Effector memory CD4-positive, alpha-beta T cell (primary cell): ENCODE measurements at places on chromosomes 16 and 17.

DNA sequence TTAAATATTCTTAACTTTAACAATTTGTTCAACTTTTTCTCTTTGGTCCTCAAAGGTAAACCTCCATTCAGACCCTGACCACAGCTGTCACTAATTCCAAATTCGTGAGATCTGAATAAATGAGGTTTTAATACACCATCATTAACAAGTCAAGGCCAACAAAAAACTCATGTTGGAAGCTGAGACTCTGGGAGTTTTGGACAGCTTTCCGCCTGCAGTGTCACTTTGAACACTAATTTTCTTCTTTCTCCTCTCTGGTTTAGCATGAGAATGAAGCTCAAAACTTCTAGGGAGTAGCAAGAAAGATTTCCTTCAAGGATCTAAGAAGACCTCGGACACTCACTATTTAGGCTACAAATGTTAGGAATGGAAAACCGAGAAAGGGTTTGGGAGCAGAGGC lies 32.7 kb upstream of the DNAH9 start:
- H3K4me3 ChIP-seq = no peak overlapping the region
- H3K36me3 ChIP-seq = no peaks in the 10 kb centered on the region
- H3K27ac ChIP-seq = no peak overlapping the region
- no peaks in the 10 kb centered on the region for H3K27me3 ChIP-seq
- no peak for DNase-seq
- no peaks in the 10 kb centered on the region for H3K4me1 ChIP-seq

- H3K36me3 ChIP-seq = peaks cover 7% of the 10 kb centered on the region
- no peaks in the 10 kb centered on the region for H3K4me1 ChIP-seq
These were observed 20.7 kb upstream of the CMTM4 start for GRCh38 chr16:66717112-66717675.

- no peak for DNase-seq
- H3K27me3 ChIP-seq = no peaks in the 10 kb centered on the region
- H3K4me3 ChIP-seq = peak overlapping the region; percentile 95
- peak overlapping the region; percentile 31 for H3K27ac ChIP-seq
- peaks cover 34% of the 10 kb centered on the region for H3K4me1 ChIP-seq
These were observed 882 bp upstream of the ATP6V0C start for GRCh38 chr16:2512735-2513404.

- no peaks in the 10 kb centered on the region for H3K4me1 ChIP-seq
- no peak overlapping the region for H3K4me3 ChIP-seq
- H3K36me3 ChIP-seq = no peaks in the 10 kb centered on the region
- no peak for DNase-seq
- no peaks in the 10 kb centered on the region for H3K27me3 ChIP-seq
These were observed 37.5 kb upstream of the DHX40 start for GRCh38 chr17:59527931-59528330.

DNA sequence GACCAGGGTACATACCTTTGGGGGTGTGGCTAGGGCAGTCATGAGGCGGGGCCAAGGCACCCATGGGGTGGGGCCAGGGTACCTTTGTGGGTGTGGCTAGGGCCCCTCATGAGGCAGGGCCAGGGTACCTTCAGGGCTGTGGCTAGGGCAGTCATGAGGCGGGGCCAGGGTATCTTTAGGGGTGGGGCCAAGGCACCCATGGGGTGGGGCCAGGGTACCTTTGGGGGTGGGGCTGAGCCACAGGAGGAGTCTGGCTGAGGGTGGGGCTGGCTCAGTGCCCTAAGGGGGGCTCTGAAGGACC lies 3.5 kb downstream of the GNG13 start:
- H3K27me3 ChIP-seq = peaks cover 19% of the 10 kb centered on the region
- H3K36me3 ChIP-seq = no peaks in the 10 kb centered on the region
- H3K4me1 ChIP-seq = peaks cover 5% of the 10 kb centered on the region
- no peak overlapping the region for H3K4me3 ChIP-seq
- no peak for DNase-seq

- no peaks in the 10 kb centered on the region for H3K27me3 ChIP-seq
- H3K36me3 ChIP-seq = no peaks in the 10 kb centered on the region
- H3K27ac ChIP-seq = no peak overlapping the region
- no peaks in the 10 kb centered on the region for H3K4me1 ChIP-seq
- no peak for DNase-seq
- H3K4me3 ChIP-seq = no peak overlapping the region
These were observed 403.4 kb downstream of the GRIN2A start for GRCh38 chr16:9778849-9779248.

GRCh38 chr17:18920911-18921441 lies 31.0 kb upstream of the SLC5A10 start:
- peaks cover 18% of the 10 kb centered on the region for H3K4me1 ChIP-seq
- peak overlapping the region; percentile 2 for H3K4me3 ChIP-seq
- H3K36me3 ChIP-seq = peaks cover 22% of the 10 kb centered on the region
- H3K27ac ChIP-seq = no peak overlapping the region
- no peak for DNase-seq
